ENCODE measurements at places on chromosomes 16 and 17.

DNA sequence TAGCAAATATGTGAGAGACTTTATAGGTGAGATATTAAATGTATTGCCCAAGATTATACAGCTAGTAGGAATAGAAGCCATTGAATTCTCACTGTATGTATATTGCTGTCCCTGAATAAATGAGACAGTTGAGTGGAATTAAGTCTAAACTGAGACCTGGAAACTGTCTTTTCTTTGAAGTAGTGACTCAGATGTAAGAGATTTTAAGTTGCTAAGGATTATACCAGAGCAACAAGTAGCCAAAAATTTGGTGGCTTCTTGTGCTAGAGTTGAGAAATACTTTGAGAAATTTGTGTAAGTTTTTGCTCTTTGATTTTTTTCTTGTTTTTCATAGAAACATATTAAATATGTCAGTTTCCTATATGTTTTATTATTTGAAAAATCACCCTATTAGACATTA lies 58.7 kb downstream of the TANC2 start:
- no peak for DNase-seq

DNA sequence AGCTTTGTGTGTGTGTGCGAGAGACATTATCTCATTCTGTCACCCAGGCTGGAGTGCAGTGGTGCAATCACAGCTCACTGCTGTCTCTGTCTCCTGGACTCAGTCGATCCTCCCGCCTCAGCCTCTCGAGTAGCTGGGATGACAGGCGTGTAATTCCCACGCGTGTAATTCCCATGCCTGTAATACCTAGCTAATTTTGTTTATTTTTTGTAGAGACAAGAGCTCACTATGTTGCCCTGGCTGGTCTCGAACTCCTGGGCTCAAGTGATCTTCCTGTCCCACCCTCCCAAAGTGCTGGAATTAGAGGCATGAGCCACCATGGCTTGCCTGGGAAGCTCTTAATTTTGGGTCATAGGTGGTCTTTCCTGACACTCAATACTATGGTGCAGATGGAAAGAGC lies 205.3 kb upstream of the TNRC6C start:
- DNase-seq, result no peak

- no peak for DNase-seq
These were observed 968 bp downstream of the MRPL28 start for GRCh38 chr16:369275-369865.

DNA sequence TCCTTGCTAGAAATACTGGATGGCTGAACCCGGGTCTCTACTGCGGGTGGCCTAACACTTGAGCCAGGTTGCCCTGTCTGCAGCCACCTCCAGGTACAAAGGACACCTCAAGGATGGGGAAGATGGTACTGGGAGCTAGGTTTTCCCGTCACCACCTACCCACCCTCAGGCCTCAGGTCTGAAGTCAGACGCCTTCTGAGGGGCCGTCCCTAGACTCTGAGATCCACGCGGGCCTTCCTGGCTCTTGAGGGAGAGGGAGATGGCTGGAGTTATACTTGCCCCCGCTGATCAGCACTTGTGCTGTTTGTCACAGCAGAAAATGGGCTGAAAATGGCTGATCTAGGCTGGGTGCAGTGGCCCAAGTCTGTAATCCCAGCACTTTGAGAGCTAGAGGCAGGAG lies 10.6 kb downstream of the TRPV3 start:
- DNase-seq, result no peak

GRCh38 chr16:167122-167690 lies 1.4 kb downstream of the HBM start:
- no peak for DNase-seq

GRCh38 chr17:71402007-71402406 lies 718.8 kb upstream of the SOX9 start:
- no peak for DNase-seq

DNA sequence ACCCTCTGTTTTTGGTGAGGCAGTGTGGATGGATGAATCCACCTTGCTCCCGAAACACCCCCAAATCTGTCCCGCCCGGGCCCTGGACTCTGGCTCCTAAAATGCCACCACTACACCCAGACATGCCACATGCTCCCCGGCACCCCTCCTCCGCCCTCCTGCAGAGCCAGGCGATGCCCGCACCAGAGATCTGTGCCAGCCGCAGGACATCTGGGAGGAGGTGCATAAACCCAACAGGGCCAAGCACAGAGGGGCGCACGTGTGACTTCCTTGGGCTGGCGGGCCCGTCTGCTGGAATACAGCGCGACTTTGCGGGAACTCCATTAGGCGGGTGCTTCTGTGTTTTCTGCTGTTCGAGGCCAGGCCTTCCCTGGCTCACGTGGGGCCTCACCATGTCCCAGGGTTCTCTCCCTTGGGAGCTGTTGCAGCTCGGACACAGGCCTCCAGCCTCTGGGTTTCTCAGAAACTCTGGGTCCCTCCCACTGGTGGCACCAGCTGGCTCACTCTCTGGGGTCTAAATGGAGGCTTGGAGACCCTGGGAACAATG lies 14.1 kb upstream of the ACSF3 start:
- no peak for DNase-seq

DNA sequence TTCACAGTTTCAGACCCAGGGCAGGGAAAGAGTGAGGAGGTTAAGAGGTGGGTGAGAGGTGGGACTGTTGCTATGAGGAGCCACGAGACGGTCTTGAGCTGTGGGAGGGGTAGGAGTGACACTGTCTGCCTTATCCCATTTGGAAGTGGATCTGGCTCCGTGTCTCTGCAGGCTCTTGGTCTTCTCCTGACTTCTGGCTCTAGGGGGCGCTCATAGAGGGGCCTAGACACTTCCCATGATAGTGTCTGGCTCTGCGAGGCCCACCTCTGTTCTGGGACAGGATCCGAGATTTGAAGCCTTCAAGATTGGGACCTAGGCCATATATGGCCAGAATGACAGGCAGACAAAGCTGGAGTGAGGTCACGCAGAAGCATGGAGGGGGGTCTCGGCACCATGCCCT lies 204.5 kb downstream of the GSG1L start:
- DNase-seq, result no peak

DNA sequence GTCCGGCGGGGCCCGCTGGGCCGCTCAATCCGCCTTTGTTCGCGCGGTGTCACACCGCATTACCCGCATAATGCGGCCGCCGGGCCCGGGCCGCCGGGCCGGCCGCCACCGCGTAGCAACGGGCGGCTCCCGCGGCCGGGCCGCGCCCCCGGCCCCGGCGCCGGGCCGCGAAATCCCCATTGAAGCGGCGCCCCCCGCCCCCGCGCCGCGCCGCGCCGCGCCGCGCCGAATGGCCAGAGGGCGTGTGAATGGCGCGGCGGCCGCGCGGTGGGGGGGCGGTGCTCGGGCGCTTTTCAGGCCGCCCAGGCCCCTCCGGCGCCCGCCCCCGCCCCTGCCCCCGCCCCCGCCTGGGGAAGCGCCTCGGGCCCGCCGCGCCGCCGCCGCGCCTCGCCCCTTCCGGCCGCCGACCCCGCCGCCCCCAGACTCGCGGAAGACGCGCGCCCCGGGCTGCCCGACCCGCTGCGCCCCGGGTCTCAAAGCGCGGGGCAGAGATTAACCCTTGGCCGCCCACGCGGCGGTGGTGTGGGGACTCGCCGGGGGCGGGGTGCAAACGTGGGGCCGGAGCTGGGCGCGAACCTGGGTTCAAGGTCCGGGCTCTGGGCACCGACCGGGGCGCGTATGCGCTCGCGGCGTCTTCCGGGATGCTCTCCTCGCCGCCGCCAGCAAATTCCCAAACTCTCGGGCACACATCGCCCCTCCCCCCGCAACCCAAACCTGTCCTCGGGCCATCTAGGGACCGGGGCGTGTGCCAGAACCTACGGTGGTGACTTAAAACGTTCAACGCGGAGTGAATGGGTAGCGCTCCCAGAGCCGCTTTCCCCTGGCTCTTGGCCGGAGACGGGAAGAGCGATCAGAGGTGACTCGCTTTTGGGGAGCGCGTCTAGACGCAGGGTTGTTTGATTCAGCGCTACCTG lies 46.7 kb downstream of the WNT3 start:
- no peak for DNase-seq

- DNase-seq, result no peak
These were observed 13.3 kb downstream of the JUP start for GRCh38 chr17:41773190-41773588.

DNA sequence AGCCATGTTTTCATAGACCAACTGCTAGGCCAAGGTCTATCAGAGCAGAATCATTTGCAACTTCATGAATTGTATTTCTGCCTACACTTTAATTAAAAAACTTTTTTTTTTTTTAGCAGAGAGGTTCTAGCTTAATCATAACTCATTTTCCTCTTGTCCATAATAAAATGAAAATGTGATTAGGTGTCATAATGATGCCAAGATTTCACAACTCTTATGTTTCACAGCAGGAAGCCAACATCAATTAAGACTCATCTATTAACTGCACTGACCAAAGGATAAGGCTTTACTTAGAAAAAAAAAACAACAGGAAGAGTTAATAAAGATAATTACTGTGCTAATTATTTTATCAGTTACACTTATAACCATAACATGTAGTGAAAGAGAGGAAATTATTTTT lies 18.9 kb upstream of the RNF43 start:
- no peak for DNase-seq
